ENCODE measurements at places on chromosomes 12 and 14.

- peak; percentile 32 for DNase-seq
Measured at GRCh38 chr14:94342334-94342934, 19.3 kb upstream of the SERPINA6 start.

- DNase-seq = no peak
Measured at GRCh38 chr12:130715150-130715997, 725 bp downstream of the RIMBP2 start.

DNA sequence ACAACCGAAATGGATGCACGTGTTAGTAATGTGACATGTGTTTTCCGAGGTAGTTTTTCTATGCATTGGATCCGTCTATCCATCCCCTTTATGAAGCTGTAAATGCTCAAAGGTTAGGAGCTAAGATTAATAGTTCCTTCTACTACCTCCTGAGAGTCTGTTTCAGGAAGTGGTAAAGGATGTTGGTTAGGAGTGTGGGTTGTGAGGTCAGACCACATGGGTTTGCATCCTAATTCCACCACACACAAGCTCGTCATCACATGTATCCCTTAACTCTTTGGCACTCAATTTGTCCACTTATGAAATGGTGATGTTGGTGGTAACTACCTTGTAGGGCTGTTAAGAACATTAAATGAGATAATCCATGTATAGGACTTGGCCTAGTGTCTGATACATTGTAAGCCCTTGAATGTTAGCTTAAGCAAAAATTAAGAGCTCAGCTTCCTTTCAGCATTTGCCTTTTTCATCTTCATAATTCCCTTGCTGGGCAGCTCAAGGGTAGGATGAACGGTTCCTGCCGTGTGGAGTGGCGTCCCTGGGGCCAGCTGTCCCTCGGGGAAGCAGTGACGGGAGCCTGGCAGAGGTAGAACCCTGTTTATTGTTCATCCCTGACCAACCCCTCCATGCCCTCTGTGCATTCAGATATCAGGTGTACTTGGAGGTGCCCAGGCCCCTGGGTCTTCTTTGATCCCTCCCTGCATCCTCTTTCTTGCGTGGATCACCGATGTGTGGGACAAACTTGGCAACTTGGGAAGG, 52.3 kb downstream of the TSPAN9 start:
- no peak for DNase-seq

GRCh38 chr12:57889500-57889989, 43.0 kb upstream of the CTDSP2 start:
- DNase-seq = no peak

GRCh38 chr14:66746316-66747006, 238.5 kb downstream of the GPHN start:
- DNase-seq = no peak

DNA sequence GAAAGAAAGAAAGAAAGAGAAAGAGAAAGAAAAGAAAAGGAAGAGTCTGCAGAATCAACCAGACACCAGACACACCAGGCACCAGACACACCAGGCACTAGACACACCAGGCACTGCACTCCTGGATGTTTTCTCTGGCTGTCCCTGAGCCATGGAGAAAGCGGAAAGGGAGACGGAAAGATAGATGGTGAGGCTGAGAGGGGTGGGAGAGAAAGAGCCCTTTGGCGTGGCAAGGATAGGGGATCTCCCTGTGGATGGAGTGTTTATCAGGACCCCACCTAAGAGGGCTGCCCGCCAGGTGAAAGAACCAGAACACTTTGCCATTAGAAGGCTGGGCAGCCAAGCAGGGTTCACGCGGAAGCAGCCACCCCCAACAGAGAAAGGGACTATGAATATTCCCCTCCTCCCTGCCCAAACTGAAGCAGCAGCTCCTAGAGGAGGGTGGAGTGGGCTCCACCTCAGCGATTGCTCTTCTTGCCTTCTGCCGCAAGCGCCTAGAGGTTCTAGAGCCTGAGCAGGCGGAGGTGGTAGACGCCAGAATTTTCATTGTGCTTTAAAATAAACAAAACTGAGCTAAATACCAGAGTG, 13.4 kb downstream of the ST8SIA1 start:
- no peak for DNase-seq

- no peak for DNase-seq
Measured at GRCh38 chr12:18864900-18865561, 127.1 kb downstream of the CAPZA3 start.

DNA sequence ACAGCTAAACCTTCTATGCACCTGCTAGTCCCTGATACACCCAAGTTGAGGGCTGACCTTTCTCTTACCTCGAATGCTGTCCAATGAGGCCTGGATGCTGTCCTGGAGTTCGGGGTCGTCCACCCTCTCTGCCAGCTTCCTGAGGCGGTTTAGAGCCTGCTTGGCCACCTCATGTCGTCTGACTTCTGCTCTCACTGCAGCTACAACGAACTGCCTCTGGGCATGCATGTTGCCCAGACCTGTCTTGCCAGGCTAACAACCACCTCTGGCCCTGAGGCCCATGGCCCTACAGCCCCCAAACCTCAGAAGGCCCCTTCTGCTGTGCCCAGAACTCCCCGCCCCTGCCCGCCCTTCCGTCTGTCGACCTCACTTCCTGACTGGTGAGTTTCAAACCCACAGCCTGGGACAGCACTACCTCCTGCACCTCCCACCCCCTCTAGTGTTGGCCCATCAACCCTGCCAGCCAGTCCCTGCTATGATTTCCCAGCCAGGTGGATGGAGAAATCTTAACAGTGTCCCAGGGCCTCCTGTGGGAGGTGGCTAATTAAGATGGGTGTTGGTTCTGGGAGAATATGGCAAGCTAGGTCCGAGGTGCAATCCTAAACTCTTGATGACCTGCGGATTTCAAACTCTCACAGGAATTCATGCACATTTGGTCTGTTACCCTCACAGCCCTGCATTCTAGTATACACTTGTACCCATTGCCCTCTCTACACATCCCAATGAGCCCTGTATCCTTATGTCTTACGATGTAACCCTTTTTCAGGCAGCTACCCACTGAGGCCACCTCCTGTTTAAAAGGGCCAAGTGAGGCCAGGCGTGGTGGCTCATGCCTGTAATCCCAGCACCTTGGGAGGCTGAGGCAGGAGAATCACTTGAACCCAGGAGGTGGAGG, 2.7 kb upstream of the TSPAN31 start:
- no peak for DNase-seq

- no peak for DNase-seq
Measured at GRCh38 chr14:64821651-64822050, 58.1 kb downstream of the SPTB start.

GRCh38 chr14:54332490-54332889, 64.3 kb upstream of the CDKN3 start:
- DNase-seq = no peak

DNA sequence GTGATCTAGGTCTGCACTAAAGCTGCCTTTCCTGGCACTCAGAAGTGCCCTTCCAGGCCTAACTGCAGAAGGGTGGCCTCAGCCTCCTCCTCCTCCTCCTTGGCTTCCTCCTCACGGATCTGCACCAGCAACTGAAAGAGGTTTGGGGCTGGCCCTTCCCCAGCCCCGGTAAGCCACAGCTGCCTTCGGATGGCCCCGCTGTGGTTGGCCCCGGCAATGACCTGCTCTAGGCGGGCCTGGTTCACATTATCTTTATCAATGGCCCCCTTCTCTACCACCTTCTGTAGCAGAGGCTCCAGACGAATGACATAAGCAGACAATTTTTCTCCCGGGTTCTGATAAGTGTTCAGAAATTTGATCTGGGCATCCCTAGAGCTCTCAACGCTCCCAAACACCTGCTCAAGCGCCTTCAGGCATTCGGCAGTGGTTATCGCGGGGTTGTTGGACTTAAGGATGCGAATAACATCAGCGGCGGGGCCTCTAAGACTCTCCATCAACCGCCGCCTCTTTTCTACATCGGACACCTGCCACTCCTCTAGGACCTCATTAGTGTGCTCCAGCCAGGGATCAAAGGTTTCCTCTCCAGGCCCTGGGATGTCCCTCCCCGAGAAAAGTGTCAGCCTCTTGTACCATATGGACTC, 1.5 kb downstream of the PNMA1 start:
- no peak for DNase-seq

GRCh38 chr12:94305130-94305957, 154.3 kb downstream of the CEP83 start:
- DNase-seq = no peak

DNA sequence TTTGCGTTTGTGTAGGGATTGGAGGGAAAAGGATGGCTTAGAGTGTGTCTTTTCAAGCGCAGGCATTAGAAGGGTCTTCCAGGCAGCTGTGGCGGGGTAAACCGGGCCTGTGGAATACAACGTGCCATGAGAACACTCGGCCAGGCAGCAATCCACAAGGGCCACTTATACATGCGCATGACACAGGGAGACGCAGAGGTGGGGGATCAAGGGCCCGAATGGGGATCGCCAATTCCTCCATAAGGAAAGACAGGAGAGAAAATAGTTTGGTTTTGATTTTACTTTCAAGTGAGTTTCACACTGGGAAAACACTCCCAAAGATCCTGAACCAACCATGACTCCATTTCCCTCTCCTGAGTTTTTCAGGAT, 71.6 kb downstream of the SPRING1 start:
- DNase-seq = no peak

GRCh38 chr12:106380954-106381353, 23.4 kb downstream of the POLR3B start:
- DNase-seq = no peak

- no peak for DNase-seq
Measured at GRCh38 chr14:44317441-44317746, 189.7 kb downstream of the FSCB start.

- DNase-seq = no peak
Measured at GRCh38 chr14:59463787-59464485, 1.2 kb downstream of the GPR135 start.

- DNase-seq = no peak
Measured at GRCh38 chr12:46244997-46245396, 23.8 kb downstream of the SLC38A1 start.

- DNase-seq = no peak
Measured at GRCh38 chr14:64926398-64926995, 12.2 kb downstream of the CHURC1 start.

GRCh38 chr14:38074081-38074480, 133.6 kb upstream of the SSTR1 start:
- no peak for DNase-seq

GRCh38 chr12:2644683-2645405, 149.9 kb upstream of the FKBP4 start:
- DNase-seq = no peak
